ENCODE measurements at places on chromosomes 7 and 10.

- DNase-seq = peak; percentile 72
These were observed 106.7 kb downstream of the CUX1 start for GRCh38 chr7:101924171-101924570.

GRCh38 chr10:104268405-104268712 lies 625 bp upstream of the GSTO2 start:
- DNase-seq = no peak

GRCh38 chr10:43284341-43284910 lies 17.6 kb upstream of the RASGEF1A start:
- no peak for DNase-seq

DNA sequence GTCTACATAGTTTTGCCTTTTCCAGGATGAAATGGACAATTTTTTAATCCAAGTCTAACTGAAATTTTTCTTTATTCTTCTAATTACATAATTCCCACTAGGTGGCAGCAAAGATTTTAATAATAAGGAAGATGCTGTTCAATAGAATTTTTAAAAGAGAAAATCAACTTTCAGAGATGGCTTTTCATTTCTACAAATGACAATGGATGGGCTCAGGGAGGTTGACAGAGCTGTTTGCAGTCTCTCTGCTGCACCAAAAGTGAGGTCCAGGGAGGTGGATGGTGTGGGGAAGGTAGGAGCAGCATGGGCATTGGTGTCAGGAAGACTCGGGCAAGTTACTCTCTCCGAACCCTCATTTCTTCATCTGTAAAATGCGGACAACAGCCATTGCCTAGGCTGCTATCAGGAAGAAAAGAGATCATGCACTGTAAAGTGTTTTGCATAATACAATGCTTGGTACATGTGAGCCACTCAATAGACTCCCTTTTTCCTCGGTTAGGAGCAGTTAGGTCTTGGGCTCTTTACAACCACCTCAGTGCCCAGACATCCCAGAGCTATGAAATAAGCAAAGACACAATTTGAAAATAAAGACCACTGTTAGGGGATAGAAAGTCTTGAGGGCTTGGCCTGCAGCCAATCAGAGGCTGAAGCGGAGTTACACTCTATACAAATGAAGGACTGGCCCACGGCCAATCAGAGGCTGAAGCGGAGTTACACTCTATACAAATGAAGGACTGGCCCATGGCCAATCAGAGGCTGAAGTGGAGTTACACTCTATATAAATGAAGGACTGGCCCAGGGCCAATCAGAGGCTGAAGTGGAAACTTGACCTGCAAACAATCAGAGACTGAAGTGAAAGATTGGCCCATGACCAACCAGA lies 107.1 kb downstream of the ABLIM1 start:
- peak; percentile 10 for DNase-seq

DNA sequence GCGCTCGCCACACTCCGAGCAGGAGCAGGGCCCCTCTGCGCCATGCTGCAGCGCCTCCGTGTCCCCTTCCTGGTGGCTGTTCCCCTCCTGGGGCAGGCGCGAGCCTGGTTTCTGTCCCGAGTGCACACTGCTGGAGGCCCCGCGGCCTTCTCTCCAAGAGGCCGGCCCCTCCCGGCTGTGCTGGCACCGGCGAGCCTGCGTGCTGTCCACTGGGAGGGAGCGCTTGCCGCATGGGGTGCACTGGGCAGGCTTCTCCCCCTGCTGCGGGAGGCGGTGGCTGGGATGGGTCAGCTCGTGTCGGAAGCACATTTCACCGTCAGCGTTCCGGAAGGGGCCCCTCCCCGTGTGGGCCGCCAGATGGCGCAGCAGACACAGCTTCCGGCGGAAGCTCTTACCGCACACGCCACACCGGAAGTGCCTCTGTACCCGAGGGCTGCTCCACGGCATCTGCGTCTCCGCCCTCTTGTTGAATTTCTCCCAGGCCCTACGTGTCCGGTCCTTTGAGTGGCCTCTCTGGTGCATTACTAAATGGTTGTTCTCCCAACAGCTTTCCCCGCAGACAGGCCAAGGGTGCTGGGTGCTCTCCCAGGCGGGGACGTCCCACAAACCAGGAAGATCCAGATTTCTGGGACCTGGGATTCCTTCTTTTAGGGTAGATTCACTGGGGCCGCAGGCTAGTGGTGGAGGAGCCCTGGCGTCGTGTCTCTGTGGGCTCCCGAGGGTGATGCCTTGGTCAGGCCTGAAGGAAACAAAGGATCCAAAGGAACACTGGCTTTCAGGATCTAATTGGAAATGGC lies 18.7 kb downstream of the ZNF786 start:
- DNase-seq = no peak

DNA sequence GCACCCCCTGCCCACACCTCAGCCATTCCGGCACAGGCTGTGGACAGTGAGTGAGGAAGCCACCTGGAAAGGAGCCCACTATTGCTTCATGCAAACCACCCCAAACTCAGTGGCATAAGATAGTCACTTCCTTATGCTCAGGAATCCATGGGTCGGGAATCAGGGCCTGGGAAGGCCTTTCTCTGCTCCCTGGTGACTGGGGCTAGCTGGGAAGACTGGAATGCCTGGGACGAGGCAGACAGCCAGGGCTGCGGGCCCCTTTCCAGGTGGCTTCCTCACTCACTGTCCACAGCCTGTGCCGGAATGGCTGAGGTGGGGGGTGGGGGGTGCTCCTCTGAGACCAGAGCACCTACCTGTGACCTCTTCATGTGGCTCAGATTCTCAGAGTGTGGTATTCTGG lies 74.1 kb upstream of the GRB10 start:
- DNase-seq = no peak

GRCh38 chr7:17830206-17830605 lies 110.1 kb downstream of the SNX13 start:
- DNase-seq = no peak

GRCh38 chr7:115145512-115145911 lies 223.6 kb downstream of the MDFIC start:
- DNase-seq = peak; percentile 45

DNA sequence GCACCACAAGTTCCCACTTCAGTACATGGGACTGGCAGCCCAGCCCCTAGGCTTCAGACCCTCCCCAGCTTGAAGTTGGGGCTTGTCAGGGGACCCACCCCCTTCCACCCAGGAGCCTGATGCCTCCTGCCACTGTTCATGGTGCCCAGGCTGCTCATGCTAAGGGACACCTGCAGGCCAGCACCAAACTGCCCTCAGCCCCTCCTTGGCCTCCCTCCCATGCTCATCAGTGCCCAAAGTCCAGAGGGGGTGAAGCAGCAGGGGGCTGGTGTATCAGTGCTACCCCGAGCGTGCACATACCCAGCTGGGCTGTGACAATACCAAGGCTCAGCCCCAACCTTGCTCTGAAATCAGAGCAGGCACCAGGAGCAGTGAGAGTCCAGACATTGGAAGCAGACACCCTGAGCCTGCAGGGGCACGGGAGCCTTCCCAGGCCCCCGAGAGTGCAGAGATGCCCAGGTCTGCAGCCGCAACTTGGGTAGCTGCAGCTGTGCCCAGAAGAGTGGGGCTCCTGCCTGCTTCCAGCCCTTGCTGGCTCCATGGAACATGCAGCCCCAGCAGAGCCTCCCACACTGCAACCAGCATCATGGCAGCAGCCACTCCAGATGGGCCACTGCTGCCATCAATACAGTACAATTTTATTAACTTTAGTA lies 79.0 kb downstream of the MTERF1 start:
- DNase-seq = no peak

DNA sequence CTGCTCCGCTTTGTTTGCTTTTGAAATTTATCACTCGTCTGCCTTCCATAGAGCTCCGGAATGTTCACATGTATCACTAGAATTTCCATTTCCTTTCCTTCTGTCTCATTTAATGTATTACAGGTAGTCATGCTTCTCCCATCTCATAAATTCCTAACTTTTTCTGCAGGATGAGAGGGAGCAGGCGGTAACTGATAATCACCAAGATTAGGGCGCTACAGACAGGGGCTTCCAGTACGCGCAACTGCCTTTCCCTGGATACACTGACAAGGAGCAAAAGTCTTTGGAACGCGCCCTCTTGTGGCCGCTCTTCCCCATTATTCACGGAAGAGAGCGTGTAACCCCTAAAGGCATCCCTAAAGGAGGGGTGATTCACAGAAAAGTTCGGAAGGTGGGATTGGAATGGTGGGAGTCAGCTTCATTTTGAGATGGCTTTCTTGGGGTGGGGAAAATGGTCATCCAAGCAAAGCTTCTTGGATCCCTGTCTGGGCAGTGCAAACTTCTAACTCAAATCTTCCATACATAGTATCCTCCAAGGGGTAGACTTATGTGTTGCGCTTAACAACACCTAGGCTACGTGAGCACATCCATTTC lies 6.5 kb downstream of the INHBA start:
- DNase-seq = peak; percentile 68

- DNase-seq = no peak
These were observed 322.9 kb upstream of the NRP1 start for GRCh38 chr10:33657154-33657908.

GRCh38 chr10:11869219-11869618 lies 46.1 kb downstream of the PROSER2 start:
- DNase-seq = no peak

DNA sequence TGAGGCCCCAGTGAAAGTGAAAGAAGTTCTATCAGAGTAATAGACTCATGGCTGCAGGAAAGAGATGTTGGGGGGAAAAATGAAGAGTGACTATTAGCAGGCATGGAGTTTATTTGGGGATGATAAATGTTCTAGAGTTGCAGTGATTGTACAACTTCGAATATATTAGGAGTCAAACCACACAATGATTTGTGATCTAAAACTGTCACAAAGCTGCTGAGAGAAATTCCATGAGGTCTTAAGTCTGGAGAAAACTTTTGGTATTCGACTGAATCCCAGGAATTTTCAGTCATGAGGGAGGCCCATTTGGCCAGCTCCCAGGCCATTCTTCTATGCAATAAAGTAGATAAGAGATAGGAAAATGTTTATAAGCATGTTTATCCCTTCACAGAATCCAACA lies 55.9 kb upstream of the UNC5B start:
- no peak for DNase-seq

- DNase-seq = no peak
These were observed 554.2 kb downstream of the DNAJB6 start for GRCh38 chr7:157890921-157891401.

DNA sequence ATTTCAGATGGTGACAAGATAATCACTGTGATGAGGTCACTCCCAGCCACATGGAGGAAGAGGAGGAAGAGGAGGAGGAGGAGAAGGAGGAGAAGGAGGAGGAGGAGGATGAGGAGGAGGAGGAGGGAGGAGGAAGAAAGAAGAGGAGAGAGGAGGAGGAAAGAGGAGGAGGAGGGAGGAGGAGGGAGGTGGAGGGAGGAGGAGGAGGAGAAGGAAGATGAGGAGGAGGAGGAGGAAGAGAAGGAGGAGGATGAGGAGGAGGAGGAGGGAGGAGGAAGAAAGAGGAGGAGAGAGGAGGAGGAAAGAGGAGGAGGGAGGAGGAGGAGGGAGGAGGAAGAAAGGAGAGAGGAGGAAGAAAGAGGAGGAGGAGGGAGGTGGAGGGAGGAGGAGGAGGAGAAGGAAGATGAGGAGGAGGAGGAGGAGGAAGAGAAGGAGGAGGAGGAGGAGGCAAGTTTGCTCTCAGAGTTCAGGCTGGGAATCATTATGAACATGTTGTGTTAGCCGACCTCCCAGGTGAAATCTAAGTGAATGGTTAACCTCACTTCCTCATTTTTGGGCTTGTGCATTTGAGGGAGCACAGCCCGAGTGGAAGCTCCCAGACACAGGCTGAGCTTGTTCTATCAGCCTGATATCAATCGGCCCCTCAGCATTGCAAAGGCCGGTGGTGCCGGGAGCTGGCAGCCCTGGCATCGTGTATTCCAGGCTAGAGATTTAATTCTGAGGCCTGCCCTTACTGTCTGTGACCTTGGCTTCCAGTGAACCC lies 236.2 kb upstream of the PITRM1 start:
- no peak for DNase-seq

DNA sequence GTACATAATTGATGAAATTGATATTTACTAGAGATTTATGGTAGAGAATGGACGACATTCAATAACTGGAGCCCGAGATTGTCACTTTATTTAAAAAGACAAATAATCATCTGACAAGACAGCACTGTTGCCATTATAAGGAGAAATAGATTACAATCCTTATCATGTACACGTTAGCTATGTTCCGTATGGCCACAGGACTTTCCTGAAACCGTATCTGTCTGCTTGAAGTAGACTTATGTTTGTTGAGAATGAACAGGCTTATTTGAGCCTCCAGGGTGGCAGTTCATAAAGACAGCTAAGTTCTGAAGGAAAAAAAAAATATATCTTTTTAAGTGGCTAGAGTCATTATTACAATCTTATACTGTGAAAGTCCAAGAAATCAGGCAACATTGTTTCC lies 317.2 kb downstream of the BICC1 start:
- DNase-seq = no peak

- no peak for DNase-seq
These were observed 895 bp upstream of the NAPEPLD start for GRCh38 chr7:103149808-103150180.

DNA sequence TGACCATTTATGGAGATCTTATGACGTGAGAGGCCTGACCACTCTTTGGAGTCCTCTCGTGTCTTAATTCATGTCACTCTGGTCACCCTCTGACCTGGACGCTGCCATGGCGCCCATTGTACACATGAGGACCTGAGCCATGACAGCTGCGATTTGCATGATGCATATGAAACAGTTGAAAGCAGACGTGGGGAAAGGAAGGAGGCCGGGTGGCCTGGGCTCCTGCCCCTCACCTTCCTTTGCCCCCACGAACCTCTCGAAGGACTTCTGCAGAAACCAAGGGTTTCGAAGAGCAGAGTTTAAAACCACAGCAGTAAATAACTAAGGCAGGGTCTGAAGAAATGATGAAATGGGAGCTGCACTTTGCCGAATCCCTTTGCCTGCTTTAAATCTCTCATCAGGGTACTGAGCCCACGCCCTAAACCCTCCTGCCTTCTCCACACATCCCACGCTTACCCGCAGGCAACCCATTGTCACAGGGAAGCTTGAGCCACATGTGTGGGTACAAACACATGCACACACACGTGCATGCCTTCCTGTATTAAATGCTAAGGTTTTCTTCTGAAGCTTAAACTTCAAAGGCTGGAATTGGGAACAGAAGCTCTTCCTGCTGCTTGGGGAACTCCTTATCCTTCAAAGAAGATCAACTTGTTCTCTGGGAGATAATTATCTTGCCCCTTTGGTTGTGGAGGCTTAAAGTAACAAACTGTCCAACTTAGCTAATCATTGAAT lies 11.7 kb upstream of the CALML3 start:
- no peak for DNase-seq

DNA sequence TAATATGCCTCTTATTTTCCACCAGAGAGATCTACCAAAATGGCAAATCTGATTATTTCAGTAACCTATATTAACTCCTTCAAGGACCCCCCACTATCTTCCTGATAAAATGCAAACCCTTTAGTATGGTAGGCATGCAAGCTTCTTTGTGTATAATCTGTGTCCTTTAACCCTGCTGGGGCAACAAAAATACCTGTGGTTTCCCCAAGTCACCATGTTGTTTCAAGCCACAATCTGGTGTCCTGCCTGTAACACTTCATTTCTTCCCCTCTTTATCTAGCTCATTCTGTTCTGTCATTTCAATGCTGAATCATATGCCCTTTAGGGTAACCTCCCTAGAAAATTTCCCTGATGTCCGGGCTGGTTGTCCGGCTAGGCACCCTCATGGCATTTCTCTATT lies 5.3 kb downstream of the CALCR start:
- DNase-seq = no peak

GRCh38 chr7:1814089-1814811 lies 144.2 kb downstream of the ELFN1 start:
- DNase-seq = no peak

Data from GM04504 (cell line).